ENCODE measurements at places on chromosomes 13 and 19.

GRCh38 chr19:46495786-46496099 lies at the start of gene PNMA8B:
PNMA8B (minus strand) TSS chr19:46495867; CDS start chr19:46495465, 402 bp downstream.
- H3K36me3 ChIP-seq, result no peaks in the 10 kb centered on the region
- H3K27me3 ChIP-seq, result peaks cover 59% of the 10 kb centered on the region
- DNase-seq, result no peak
- peaks cover 22% of the 10 kb centered on the region for H3K4me1 ChIP-seq
- peak within 1 kb of the TSS; percentile 18 for H3K4me3 ChIP-seq

GRCh38 chr13:21481359-21481758 lies 22.3 kb upstream of the ZDHHC20 start:
- no peak overlapping the region for H3K27ac ChIP-seq
- H3K36me3 ChIP-seq, result no peaks in the 10 kb centered on the region
- no peak for DNase-seq
- H3K27me3 ChIP-seq, result peaks cover 5% of the 10 kb centered on the region
- H3K4me3 ChIP-seq, result no peak overlapping the region

DNA sequence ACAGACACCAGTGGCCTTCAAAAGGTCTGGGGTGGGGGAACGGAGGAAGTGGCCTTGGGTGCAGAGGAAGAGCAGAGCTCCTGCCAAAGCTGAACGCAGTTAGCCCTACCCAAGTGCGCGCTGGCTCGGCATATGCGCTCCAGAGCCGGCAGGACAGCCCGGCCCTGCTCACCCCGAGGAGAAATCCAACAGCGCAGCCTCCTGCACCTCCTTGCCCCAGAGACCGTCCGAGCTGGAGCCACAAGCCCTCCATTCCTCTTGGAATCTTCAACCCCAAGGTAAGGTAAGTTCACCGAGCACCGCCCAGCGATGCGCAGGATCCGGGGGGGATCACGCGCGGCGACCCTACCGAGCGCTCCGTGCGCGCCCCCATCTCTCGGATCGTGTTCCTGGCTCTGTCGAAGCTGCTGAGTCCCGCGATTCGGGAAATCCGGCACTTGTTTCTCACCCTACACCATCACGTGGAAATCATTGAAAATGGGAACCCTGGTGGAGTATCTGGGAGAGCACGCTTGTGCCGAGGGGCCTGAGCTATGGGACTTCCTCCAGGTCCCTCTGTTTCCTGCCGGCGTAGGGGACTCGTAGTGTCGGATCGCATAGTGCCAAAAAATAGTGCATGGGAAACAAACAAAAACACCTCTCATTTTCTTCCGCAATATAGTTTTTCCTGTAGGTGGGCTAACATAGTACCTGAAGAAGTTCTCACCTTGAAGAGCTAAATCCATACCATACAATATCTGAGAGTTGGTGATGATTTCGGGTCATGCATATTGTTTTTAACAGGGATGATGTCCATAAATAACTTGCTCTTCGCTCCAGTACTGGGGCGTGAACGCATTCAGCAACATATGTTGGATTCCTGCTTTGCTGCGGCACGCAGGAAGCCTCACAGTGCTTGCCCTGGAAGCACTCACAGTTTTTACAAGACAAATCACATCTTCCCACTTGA lies 9.3 kb downstream of the PDX1 start:
- peaks cover 95% of the 10 kb centered on the region for H3K27me3 ChIP-seq
- H3K27ac ChIP-seq, result no peak overlapping the region
- H3K4me3 ChIP-seq, result no peak overlapping the region
- H3K36me3 ChIP-seq, result no peaks in the 10 kb centered on the region

DNA sequence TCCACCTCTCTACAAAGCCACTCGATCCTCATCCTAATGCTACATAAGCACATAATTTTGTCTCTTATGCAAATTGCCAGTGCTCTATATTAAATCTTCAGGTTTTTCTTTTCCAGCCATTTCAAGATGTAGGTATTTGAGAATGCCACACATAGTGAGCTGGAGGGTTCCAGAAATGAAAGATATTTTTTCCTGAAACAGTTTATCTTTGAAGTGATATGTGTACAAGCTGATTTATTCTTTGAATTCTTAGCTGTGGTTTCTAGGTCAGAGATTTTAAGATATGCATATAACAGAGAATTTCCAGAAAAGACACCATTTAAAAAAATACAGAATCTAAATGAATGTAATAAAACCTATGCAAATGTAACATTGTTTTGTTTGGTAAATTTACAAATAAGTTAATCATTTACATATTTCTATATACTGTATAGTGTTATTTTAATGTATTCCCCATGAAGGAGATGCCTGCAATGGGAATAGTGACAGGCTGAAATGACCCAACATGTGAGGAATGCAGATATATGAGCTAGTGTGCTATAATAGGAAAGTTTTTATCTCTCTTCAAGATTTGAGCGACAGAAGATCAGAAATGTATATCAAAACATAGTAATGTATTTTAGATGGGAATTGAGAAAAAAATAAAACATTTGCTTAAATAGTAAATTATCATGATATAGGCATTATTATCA lies 570.2 kb downstream of the SLITRK1 start:
- no peak overlapping the region for H3K4me3 ChIP-seq
- H3K4me1 ChIP-seq, result no peaks in the 10 kb centered on the region
- no peak for DNase-seq
- H3K27me3 ChIP-seq, result no peaks in the 10 kb centered on the region
- H3K27ac ChIP-seq, result no peak overlapping the region

DNA sequence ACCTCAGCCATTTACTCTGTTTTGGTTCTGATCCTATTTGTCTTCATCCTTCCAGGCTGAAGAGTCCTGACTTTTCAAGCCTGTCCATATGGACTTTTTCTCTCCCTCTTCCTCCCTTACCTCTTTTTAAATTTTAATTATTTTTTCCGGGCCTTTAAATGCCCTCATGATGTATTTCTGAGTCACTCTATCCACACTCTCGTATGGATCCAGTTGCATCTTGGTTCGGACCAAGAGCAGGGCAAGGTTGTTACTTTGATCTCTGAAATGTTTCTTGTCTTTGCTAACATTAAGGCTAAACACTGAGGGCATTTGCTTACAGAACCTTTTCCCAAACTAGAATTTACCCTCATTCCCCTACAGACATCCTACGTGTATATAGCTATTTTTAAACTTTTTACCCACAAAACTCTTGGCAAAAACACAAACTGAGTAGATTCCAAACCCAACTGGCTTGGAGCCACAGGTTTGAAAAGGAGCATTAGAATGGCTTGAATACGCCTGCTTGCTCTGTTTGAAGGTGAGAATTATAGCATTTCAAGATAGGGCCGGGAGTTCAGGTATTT lies 47.4 kb upstream of the SERPINE3 start:
- H3K27me3 ChIP-seq, result no peaks in the 10 kb centered on the region
- peak overlapping the region; percentile 55 for H3K27ac ChIP-seq
- H3K4me3 ChIP-seq, result no peak overlapping the region
- DNase-seq, result no peak

DNA sequence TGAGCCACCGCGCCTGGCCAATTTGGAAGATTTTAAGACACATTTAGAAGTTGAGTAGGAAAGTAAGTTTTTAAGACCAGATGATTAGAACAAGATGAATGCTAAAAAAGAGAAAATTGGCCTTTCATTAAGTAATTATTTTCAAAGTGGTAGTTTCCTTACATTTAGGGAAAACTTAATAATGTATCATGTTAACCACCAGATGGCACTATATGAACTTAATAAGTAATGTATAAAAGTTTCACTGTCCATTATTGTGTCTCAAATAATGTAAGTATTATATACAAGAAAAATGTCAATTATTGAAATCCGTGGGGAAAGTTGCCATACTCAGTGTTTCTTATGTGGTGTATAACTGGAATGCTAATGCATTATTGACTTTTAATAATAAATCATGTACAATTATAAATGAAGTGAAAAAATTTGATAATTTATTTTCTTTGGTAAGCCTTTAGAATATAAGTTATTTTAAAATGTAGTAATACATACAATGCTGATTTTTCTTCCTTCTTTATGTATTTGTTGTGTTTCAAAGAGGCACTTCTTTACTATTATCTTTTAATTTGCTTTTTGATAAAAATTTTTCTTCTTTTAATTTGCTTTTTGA lies 29.2 kb downstream of the COG6 start:
- H3K27ac ChIP-seq, result no peak overlapping the region
- no peak for DNase-seq
- H3K36me3 ChIP-seq, result peaks cover 21% of the 10 kb centered on the region
- H3K27me3 ChIP-seq, result no peaks in the 10 kb centered on the region
- H3K4me1 ChIP-seq, result no peaks in the 10 kb centered on the region

- H3K27ac ChIP-seq, result peak overlapping the region; percentile 91
- peak overlapping the region; percentile 31 for H3K4me3 ChIP-seq
- H3K36me3 ChIP-seq, result no peaks in the 10 kb centered on the region
These were observed 6.4 kb downstream of the KLF16 start for GRCh38 chr19:1856698-1857603.

DNA sequence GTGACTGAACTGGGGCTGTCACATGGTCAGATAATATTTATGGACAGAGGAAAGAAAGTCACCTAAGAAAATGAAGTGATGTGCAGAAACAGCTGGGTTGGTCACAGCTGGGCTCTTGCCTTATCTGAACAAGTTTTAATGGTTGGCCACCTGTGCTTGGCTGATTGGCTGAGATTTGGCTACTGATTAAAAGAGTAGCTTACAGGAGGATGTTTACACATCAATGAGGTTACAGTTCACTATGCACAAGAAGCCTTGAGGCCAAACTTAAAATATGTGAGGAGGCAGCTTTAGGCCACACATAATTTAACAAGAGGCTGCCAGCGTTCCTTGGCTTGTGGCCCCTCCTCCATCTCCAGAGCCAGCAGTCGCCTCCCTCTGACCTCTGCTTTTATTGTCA lies 99.2 kb upstream of the C1QTNF9B start:
- no peaks in the 10 kb centered on the region for H3K36me3 ChIP-seq
- H3K4me1 ChIP-seq, result no peaks in the 10 kb centered on the region
- no peak for DNase-seq
- no peaks in the 10 kb centered on the region for H3K27me3 ChIP-seq
- no peak overlapping the region for H3K27ac ChIP-seq

GRCh38 chr13:106612688-106613087 lies 44.8 kb upstream of the ARGLU1 start:
- no peak overlapping the region for H3K27ac ChIP-seq
- H3K27me3 ChIP-seq, result no peaks in the 10 kb centered on the region
- H3K36me3 ChIP-seq, result no peaks in the 10 kb centered on the region
- peak; percentile 50 for DNase-seq

GRCh38 chr13:60873116-60873515 lies 476.1 kb downstream of the TDRD3 start:
- H3K4me1 ChIP-seq, result no peaks in the 10 kb centered on the region
- H3K4me3 ChIP-seq, result no peak overlapping the region
- H3K27me3 ChIP-seq, result no peaks in the 10 kb centered on the region
- no peaks in the 10 kb centered on the region for H3K36me3 ChIP-seq
- DNase-seq, result no peak
- no peak overlapping the region for H3K27ac ChIP-seq

DNA sequence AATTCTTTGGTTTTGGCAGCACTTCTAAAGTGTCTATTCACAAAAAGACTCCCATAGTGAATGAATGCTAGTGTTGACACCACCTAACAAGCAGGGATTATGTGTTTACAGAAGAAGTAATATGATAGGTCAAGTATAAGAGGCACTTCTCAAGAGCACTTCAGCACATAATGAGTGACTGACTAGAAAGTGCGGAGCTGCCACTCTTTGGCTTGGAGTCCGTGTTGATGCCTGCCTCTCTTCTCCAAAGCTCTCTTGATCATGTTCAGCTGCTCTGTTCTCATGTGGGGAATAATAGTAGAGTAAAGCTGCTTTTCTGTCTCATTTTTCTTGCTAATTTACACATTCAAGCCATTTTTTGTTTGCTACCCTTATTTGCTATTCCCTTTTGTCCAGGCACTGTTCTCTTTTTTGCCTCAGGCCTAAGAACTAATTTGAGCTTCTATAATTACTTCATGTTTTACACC lies 22.7 kb upstream of the MAB21L1 start:
- no peak overlapping the region for H3K27ac ChIP-seq
- H3K4me3 ChIP-seq, result no peak overlapping the region
- no peak for DNase-seq
- H3K27me3 ChIP-seq, result no peaks in the 10 kb centered on the region

- no peak for DNase-seq
- H3K27me3 ChIP-seq, result no peaks in the 10 kb centered on the region
- H3K27ac ChIP-seq, result no peak overlapping the region
These were observed 62.8 kb downstream of the TPT1 start for GRCh38 chr13:45278096-45278645.

GRCh38 chr13:54424344-54424743 lies 1395.7 kb downstream of the OLFM4 start:
- no peak overlapping the region for H3K4me3 ChIP-seq
- H3K4me1 ChIP-seq, result no peaks in the 10 kb centered on the region
- H3K36me3 ChIP-seq, result no peaks in the 10 kb centered on the region

DNA sequence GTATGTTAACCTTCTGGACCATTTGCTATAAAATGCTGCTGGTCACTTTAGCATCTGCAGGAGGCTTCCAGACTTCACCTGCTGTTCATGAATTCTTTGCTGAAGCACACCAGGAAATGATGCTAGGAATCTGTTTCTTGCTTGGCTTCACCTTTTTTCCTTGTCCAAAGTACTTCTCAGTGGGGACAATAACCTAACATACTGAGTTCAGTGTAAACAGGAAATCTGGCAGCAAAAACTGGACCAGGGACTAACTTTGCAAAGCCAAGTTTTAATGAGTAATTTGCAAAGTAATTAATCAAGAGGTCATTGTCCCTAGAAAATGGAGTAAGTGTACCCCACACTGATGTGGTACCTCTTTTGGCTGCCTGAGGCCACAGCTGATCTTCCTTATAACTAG lies 128.4 kb downstream of the RXFP2 start:
- no peak overlapping the region for H3K27ac ChIP-seq
- no peaks in the 10 kb centered on the region for H3K36me3 ChIP-seq
- no peaks in the 10 kb centered on the region for H3K4me1 ChIP-seq
- no peak overlapping the region for H3K4me3 ChIP-seq

DNA sequence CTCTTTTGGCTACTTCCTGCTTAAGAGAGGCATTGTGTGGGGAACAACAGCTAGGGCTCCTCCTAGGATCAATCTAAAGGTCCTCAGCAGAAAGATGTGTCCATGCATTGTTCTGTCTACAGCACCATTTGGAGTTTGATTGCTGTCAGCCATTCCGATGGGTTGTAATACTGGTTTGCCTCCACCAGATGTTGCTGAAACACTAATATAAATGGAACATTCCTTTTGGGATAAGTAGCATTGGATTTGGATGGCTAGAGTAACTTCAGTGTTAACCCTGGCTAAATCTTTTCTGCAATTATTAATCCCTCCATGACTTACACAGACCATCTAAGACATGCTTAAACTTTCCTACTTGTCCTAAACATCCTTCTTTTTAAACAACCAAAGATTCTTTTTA lies 104.2 kb downstream of the TDRD3 start:
- no peaks in the 10 kb centered on the region for H3K27me3 ChIP-seq
- H3K4me1 ChIP-seq, result no peaks in the 10 kb centered on the region
- DNase-seq, result no peak
- H3K4me3 ChIP-seq, result no peak overlapping the region

GRCh38 chr13:35694031-35694430 lies 217.5 kb upstream of the MAB21L1 start:
- no peak overlapping the region for H3K27ac ChIP-seq
- DNase-seq, result no peak
- no peaks in the 10 kb centered on the region for H3K4me1 ChIP-seq
- H3K4me3 ChIP-seq, result no peak overlapping the region
- H3K27me3 ChIP-seq, result no peaks in the 10 kb centered on the region
- no peaks in the 10 kb centered on the region for H3K36me3 ChIP-seq

Data from transverse colon (tissue), 4 donors.